Mesenteric fat pad (tissue), 1 donor: ENCODE measurements at places on chromosomes 7 and 10. TPM values are rescaled to one million over a fixed set of nuclear protein-coding genes. Genes with fewer than 3 reads are reported as not detected.

The SYNPO2L gene
- 0.10 TPM for total RNA-seq

DNA sequence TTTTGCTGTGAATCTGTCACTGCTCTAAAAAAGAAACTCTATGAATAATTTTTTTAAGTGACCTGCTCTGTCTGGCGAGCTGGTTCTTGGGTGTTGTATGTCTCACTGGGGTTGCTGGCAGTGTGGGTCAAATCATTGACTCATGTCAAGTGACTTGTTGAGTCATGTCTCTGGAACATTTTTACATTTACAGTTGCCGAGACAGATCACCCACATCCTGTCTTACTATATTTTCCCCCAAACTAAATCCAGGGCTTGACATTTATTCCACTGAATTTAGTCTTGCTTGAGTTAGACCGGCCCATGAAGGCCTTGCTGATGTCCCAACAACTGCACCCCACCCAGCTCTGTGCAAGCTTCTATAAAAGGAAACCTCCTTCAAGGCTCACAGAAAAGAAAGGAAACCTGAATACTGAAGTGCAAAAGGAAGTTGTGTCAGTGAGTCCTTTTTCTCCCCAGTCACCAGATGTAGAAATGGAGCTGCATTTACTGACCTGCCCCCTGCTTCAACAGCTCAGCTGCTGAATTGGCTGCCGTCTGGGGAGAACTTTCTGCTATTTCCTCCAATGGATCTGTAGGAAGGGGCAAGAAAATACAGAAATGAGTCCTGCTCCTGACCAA lies 290.3 kb downstream of the TNS3 start:
- peak; percentile 18 for DNase-seq

- DNase-seq = no peak
Measured at GRCh38 chr7:151381348-151382078, 28.3 kb downstream of the WDR86 start.

DNA sequence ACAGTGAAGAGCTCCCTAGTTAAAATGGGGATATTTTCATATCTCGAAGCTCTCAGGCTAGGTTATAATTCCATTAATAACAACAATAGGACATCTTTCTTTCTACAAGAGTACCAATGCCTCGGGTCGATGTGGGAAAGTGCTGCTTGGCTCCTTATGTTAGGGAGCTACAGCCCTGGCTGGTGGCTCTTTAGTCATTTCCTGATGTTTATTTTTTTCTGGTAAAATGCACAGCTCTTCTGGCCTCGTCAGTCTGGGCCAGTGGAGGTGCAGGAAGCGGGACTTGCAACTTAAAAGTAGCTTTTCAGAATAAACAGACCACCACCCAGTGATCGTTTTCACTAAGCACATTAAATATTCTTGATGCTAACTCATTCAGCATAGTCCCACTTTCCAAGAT lies 58.3 kb downstream of the MKX start:
- DNase-seq = no peak

The RNF32 gene
- total RNA-seq = not detected

The BICC1 gene
- 17.0 TPM for total RNA-seq

DNA sequence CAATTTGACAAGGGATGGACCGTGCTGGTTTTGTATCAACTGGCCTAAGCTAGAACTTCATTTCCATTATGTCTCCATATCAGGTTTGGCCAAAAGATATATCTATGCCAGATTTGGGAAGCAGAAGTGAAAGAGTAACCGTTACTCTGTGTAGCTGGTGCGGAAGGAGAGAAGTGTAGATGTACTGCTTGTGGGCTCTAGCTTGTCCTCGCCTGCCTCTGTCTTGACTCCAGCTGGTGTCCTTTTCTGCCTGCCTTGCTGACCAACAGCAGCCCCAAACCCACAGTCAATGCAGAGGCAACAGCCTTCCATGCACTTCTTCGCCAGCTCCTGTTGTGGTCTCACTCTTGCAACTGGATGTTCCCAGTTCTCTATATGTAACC lies 128.5 kb downstream of the KIF20B start:
- no peak for DNase-seq

DNA sequence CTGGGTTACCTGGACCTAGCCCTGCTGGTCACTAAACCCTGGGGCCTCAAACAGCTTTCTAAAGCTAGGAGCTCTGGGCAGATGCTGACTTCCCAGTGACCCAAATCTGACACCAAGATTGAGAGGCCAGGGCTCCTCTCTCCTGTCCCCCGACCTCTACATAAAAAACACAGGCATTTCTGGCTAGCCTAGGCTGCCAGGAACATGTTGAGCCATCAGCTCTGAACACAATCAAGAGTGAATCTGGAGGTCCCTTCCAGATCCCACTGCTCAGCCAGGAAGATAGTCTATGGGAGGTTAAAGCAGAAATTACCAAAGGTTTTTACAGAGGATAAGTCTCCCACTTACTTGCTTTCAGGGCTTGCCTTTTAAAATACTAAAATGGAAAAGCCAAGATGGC lies 22.1 kb upstream of the PDE1C start:
- DNase-seq = no peak

The CYP3A5 gene
- total RNA-seq = 96.8 TPM

The MEPCE gene
- total RNA-seq = 25.9 TPM

The HECW1 gene
- 2.6 TPM for total RNA-seq

GRCh38 chr7:85664341-85664740 lies 477.5 kb upstream of the SEMA3D start:
- DNase-seq = no peak

The OPALIN gene
- not detected for total RNA-seq

The ECD gene
- total RNA-seq = 22.0 TPM

DNA sequence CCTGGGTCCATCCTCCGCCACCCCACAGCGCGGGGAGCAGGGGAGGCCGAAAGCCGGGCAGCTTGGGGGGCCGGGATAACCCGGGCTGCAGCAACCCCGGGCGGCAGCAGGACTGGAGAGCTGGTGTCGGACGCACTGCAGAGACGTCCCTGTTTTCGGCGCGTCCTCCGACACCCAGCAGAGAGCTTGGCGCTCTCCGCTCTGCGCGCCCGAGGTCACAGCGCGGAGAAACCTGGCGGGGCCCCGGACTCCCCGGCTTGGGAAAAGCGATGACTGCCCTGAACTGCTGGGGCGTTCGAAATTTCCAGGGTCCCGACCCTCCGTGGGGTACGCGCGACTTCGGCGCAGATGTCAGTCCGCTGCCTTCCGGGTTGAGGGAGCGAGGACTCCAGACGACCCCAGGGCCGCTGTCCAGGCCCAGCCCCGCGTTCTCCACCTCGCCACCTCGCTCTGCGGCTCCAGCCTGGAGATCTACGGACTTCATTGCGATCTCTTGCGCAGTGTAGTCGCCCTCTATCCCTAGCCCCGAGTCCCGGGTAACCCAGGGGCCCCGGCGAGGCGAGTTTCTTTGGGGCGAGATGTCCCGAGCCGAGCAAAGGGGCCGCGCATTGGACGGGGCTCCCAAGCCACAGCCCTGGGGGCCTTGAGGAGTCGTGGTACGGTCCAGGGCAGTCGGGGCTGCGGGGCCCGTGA lies 617 bp upstream of the FOXI2 start:
- no peak for DNase-seq

The EGFR gene
- total RNA-seq = 80.9 TPM

The HACD1 gene
- 18.0 TPM for total RNA-seq

DNA sequence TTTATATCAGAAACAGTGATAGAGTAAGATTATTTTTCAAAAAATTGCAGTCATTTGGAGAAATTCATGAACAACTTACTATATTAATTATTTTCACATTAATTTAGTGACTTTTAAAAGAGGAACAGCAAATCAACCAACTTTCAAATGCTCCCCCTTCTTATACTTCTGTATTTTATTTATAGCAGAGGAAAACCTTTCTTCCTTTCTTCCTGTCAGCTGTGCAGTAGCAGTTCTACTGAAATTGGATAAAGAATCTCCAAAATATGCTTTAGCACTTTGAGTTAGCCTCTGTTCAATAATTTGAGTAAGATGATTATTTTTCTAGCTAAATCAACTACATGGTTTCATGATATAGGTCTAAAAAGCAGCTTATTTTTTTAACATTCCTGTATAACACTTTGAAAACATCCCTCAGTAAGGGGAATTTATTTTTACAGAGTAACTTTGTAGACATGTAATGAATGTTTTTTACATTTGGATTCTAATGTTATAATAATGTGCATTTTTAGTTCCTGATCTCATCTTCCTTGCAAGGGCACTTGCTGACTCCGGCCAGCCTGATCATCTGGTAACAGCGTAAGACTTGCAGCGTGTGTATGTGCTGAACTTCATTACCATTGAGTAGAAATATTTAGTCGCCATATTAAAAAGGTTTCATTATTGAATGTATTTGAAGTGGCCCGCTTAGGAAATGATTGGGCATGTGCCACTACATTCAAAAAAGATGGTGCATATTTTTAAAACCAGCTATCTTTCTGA lies 158.3 kb upstream of the HDAC9 start:
- DNase-seq = no peak

GRCh38 chr10:78779339-78779955 lies 289.3 kb upstream of the ZMIZ1 start:
- DNase-seq = peak; percentile 65

The SPDYE6 gene
- not detected for total RNA-seq

DNA sequence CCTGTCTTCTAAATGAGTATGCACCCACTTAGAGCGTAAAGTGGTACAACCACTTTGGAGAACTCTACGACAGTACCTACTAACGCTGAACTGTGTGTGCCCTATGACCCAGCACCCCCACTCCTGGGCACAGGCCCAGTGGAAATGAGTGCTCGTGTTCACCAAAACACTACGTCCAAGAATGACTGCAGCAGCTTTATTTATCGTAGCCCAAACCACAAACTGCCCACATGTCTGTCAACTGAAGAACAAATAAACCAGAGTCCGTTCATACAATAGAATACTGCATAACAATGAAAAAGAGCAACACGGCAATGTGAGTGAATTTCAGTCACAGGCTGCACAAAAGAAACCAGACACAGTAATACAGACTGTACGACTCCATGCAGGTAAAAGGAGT lies 35.4 kb downstream of the TLL2 start:
- peak; percentile 60 for DNase-seq

GRCh38 chr10:30865141-30865926 lies 166.3 kb downstream of the ZNF438 start:
- no peak for DNase-seq

- peak; percentile 41 for DNase-seq
Measured at GRCh38 chr10:43980715-43981114, 332.0 kb upstream of the ZNF32 start.

DNA sequence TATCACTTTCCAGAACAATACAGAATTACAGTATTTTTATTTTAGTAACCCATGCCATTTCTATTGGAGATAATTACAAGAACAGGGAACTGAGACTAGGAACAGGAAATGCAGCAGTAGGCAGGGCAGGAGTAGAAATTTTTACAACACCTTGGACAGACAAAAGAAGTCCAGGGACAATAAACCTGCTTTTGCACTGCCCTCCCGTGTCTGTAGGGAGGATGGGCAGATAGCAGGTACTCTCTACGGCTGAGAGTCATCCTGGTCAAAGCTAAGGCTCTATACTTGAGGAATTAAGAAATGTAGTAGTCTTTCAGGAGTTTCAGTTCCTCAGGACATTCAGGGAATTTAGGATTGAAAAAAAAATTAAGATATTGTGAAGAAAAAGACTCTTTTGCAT lies 63.4 kb downstream of the VAX1 start:
- DNase-seq = no peak

DNA sequence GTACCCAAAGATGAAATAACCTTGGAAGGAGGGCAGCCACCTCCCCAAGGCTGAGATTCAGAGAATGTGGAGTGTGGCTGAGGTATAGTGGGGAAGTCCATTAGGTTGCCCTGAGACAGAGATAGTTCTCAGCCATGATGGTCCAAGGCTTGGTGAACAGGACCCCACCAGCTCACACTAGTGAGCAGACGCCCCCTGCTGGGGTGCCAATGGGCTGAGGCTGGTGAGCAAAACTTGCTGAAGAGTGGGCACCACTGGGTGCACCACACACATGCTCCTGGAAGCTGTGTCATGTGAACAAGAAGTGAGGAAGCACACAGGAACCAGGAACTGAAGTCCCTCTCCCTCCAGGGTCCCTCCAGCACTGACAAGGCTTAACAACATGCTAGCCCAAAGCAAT lies 8.9 kb downstream of the FBXL13 start:
- DNase-seq = no peak

The CTNNA3 gene
- 0.10 TPM for total RNA-seq

The SFXN3 gene
- 46.5 TPM for total RNA-seq

GRCh38 chr7:130273081-130273932 lies 6.6 kb downstream of the CPA2 start:
- no peak for DNase-seq

DNA sequence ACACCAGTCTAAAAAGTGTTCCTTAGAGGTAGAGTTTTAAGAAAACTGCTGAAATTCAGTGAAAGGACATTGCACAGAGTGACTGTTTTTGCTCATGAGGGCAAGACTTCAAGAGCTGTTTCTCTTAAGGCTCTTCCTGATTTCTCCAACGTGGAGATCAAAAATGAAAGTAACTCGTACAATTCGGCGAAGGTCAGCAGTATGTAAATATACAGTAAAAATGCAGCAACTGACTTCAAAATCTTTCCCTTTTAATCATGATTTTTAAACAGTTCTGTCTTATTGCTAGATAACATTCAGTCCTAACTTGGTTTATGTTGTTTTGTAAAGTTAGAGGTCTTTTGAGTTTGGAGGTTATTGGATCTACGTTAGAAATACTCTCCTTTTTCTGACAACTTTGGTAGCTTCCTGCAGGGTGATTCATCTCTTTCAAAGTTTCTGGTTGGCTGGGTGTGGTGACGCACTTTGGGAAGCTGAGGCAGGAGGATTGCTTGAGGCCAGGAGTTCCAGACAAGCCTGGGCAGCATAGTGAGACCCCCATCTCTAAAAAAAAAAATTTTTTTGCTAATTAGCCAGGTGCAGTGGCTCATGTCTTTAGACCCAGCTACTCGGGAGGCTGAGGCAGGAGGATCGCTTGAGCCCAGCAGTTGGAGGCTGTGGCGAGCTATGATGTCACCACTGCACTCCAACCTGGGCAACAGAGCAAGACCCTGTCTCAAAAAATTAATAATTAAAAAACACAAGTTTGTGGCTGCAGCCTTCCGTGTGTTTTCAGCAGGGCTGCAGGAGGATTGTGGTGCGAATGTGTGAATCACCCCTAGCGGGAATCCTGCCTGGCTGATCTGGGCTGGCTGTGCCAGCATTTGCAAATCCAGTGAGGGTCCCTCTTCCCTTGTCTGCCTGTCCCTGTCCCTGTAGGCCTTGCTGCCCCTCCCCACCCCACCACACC lies 29.2 kb upstream of the AP5Z1 start:
- DNase-seq = no peak

The TMEM184A gene
- 0.16 TPM for total RNA-seq

GRCh38 chr7:56174875-56175760 lies 58.9 kb upstream of the NUPR2 start:
- DNase-seq = no peak

DNA sequence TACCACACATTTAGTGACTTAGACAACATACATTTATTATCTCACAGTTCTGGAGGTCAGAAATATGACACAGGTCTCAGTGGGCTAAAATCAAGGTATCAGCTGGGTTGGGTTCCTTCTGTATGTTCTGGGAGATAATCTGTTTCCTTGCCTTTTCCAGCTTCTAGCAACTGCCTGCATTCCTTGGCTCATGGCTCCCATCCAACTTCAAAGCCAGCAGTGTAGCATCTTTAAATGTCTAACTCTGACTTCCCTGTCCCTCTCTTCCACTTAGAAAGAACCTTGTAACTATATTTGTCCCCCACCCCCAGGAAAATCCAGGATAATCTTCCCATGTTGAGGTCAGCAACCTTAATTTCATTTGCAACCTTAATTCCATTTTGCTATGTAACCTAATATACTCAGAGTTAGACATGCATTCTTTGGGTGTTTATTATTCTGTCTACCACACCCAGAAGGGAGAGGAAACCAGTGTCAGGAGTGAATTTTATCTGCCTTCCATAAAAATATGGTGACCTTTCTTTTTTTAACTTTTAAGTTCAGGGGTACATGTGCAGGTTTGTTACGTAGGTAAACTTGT lies 57.3 kb upstream of the SMIM30 start:
- no peak for DNase-seq

The JAZF1 gene
- total RNA-seq = 27.7 TPM

The DEPP1 gene
- 566 TPM for total RNA-seq
